ENCODE measurements at places on chromosomes 6 and 20.

GRCh38 chr20:35773154-35773751 is 1.4 kb downstream of the PHF20 start:
- DNase-seq: peak; percentile 36

GRCh38 chr6:42163981-42164380 is 9.2 kb upstream of the GUCA1A start:
- no peak for DNase-seq

DNA sequence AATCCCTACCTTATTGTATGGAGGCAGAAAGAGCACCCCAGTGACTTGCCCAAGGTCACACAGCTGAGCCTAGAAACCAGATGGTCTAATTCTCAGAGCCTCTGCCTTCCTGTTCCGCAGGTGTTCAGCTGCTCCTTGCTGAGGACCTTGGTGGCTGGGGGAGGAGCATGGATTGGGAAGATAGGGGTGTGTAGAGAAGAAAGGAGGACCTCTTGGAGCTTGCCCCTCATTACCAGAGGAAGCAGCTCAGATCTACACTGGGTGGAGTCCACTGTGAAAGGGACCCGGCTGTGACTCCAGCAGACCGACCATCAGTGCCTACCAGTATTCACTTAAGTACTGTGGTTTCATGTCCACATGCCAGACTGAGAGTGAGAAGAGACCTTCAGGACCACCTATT is 15.2 kb downstream of the FOXP4 start:
- no peak for DNase-seq

GRCh38 chr6:4271761-4272470 is 136.5 kb upstream of the ECI2 start:
- no peak for DNase-seq

GRCh38 chr6:11639376-11640235 is 102.1 kb downstream of the TMEM170B start:
- DNase-seq: no peak

GRCh38 chr6:82216549-82216948 is 31.0 kb downstream of the IBTK start:
- DNase-seq: no peak

GRCh38 chr20:858011-858410 is 24.5 kb downstream of the FAM110A start:
- DNase-seq: no peak

GRCh38 chr20:57708694-57709673 is 831 bp downstream of the PMEPA1 start:
- no peak for DNase-seq

GRCh38 chr20:20076297-20077065 is 24.1 kb downstream of the CFAP61 start:
- DNase-seq: no peak

DNA sequence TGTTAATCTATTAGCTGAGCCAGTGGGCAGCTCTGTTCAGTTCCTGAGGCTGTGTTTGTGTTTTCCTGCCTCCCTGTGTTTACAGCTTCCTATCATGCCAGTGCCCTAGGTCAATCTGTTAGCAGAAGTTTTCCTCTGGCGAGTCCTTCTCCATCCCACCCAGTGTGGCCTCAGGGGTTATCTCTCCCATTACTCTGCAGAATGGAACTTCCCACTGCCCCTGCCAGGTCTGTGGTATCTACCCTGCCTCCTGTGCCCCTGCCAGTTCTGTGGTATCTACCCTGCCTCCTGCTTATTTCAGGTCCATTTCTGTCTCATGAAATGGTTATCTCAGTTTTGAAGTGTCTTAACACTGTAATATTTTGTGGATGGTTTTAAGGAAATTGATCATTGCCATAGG is 63.1 kb downstream of the SLX4IP start:
- no peak for DNase-seq

DNA sequence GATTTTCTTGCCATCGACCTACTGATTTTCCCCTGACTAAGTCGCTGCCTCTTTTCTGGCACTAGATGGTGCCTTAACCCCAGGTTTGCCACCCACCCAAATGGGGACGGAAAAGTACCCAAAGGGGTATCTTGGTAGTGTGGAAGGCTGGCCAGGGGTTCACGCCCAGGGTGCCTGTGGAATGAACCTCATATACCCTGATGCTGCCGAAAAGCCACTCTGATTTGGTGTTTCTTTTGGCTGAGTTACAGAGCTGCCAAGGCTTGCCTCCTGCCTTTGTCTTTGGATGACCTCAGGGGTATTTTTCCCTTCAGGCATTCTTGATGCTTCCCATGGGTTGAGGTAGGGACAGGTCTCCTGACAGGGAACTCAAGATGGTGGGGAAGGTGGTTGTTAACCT is 78.1 kb downstream of the MAP3K7 start:
- no peak for DNase-seq

GRCh38 chr6:158812611-158813010 is 6.6 kb downstream of the EZR start:
- no peak for DNase-seq

Data from GM12878 (cell line).